Stimulated activated CD4-positive, alpha-beta T cell treated with anti-CD3 and anti-CD28 coated beads, Interleukin-1b, Interleukin-23, amount 100 ng/mL, for 4 hours (primary cell): ENCODE measurements at places on chromosomes 6 and 20.

- DNase-seq: no peak
Measured at GRCh38 chr20:56628015-56628872, 862 bp upstream of the TFAP2C start.

- peak; percentile 55 for DNase-seq
Measured at GRCh38 chr20:44747166-44748004, 1.7 kb downstream of the KCNK15 start.

DNA sequence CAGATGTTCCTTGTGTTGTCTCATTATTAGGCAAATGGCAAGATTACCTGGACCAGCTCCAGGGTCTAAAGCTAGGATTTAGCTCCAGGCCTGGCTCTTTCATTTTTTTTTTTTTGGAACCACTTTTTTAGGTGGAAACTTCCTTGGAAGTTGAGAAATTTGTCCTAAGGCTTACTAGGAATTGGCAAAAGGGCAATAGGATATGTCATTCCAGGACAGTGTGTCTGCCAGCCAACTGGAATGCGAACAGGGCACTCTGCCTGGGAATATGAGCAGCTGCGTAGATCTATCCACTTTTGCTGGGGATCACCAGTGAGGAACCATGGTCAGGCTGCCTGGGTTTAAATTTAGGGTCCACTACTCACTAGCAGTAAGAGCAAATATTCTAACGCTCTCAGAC, 304.0 kb downstream of the TSHZ2 start:
- no peak for DNase-seq

GRCh38 chr20:19815553-19815991, 57.5 kb downstream of the RIN2 start:
- no peak for DNase-seq

GRCh38 chr6:43433148-43433547, 5.8 kb downstream of the ABCC10 start:
- no peak for DNase-seq

DNA sequence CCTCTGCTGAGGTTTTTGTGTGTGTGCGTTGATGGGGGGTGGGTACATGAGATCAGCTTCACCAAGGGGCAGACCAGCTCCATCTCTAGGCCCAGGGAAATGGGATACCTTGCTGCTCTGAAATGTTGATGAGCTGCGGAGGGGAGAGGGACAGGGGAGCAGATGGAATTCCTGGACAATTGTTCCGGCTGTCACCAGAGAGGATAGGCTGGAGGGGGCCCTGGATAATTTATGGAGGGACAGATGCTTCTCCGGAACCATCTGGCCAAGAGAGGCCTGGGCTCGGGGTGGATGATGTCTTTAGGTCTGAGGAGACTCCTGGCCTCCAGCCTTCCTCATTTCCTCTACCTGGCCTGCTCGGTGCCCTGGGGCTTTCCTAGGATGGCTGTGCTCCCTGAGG, 1.9 kb upstream of the TJAP1 start:
- no peak for DNase-seq

- no peak for DNase-seq
Measured at GRCh38 chr6:34709386-34709785, 12.8 kb upstream of the ILRUN start.

GRCh38 chr6:136337606-136338005, 48.0 kb upstream of the BCLAF1 start:
- no peak for DNase-seq

DNA sequence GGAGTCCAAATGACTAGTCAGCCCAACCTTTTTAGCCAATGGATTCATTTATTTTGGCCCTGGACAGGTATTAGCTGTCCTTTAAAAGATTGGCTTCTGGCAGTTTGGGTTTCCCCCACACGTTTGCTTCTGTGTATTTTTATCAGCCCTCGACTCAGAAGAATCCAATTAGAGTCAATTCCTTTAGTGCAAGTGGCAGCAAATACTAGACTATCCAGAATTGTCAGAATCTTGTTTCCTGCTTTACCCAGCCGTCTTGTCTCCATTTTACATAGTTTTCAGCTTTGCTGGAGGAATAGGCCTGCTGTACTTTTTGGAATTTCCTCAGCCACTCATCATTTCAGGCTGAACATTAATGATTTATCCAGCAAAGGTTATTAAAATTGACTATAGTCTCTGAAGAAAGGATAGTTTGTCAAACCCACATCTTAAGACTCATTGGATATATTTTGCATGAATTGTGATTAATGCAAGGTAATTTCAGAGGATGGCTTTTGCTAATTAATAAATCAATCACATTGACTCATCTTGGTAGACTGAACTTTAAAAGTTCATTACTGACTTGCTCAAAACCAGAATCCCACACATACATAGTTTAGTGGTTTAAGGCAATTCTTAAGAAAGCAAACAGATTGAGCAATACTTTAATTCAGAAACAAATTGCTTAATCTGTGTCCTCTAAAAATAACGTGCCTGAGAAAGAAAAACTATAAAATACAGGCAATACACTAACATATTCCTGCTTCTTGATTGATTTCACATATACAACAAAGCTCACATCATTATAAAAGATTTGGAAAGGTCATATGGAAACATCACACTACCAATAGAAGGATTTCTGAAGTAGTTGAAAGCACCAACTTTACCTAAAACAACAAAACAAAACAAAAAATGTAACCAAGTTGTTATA, 62.9 kb upstream of the ZNF217 start:
- DNase-seq: no peak

DNA sequence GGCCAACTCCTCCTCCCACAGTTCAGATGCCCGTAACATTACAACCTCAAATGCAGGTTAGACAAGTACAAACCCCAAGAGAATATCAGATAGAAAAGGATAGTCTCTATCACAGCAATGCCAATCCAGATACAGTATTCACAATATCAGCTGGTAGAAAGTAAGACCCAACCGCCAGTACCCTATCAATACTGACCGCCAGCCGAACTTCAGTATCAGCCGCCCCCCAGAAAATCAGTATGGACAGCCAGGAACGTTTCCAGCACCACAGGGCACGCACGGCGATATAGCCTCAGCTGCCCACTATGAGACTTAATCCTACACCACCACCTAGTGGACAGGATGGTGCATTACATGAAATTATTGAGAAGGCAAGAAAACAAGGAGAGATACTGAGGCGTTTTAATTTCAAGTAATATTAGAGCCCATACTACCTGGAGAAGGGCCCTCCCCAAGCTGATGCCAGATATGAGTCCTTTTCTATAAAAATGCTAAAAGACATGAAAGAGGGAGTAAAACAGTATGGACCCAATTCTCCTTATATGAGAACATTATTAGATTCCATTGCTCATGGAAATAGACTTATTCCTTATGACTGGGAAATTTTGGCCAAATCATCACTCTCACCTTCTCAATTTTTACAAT, 17.6 kb upstream of the EIF2S2 start:
- DNase-seq: peak; percentile 11

- DNase-seq: no peak
Measured at GRCh38 chr6:137740967-137741761, 125.9 kb upstream of the TNFAIP3 start.

GRCh38 chr6:153192943-153193885, 62.1 kb upstream of the RGS17 start:
- no peak for DNase-seq

- DNase-seq: no peak
Measured at GRCh38 chr6:52574709-52575501, 2.0 kb downstream of the TRAM2 start.
